H9 (cell line): ENCODE measurements at places on chromosomes 3 and 15.

- no peak for DNase-seq
Measured at GRCh38 chr3:150602426-150603152, 532 bp upstream of the SELENOT start.

DNA sequence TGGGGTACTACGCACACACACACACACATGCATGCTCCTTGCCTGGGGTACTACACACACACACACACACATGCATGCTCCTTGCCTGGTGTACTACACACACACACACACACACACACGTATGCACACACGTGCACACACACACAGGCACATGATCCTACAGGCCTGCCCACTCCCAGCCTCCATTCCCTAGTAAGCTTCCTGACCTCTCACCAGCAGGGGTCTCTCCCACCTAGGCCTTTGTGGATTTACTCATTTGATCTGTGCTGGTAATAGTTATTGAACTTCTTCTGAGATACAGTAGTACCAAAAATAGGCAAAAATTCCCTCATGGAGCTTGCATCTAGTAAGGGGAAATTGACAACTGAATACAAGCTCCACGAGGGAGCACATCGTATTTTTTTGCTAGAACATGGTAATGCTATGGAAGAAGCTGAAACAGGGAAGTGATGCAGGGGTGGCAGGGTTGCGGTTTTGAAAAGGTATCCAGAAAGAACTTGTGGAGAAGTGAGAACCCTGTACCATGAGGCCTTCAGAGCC, 19.1 kb downstream of the TTC21A start:
- peak; percentile 68 for DNase-seq

GRCh38 chr3:170692720-170693119, 106.8 kb upstream of the SLC7A14 start:
- no peak for DNase-seq

- no peak for DNase-seq
Measured at GRCh38 chr3:3662610-3663009, 136.6 kb upstream of the LRRN1 start.

- DNase-seq, result no peak
Measured at GRCh38 chr3:185865247-185865646, 40.4 kb upstream of the IGF2BP2 start.

- DNase-seq, result peak; percentile 46
Measured at GRCh38 chr3:157274644-157275137, 114.7 kb upstream of the CCNL1 start.

GRCh38 chr15:44231842-44232241, 36.8 kb upstream of the FRMD5 start:
- no peak for DNase-seq

- no peak for DNase-seq
Measured at GRCh38 chr3:195394024-195394423, 48.8 kb downstream of the ACAP2 start.

- no peak for DNase-seq
Measured at GRCh38 chr3:186046838-186047237, 62.1 kb downstream of the ETV5 start.

GRCh38 chr3:177157492-177157891, 39.8 kb downstream of the TBL1XR1 start:
- no peak for DNase-seq

DNA sequence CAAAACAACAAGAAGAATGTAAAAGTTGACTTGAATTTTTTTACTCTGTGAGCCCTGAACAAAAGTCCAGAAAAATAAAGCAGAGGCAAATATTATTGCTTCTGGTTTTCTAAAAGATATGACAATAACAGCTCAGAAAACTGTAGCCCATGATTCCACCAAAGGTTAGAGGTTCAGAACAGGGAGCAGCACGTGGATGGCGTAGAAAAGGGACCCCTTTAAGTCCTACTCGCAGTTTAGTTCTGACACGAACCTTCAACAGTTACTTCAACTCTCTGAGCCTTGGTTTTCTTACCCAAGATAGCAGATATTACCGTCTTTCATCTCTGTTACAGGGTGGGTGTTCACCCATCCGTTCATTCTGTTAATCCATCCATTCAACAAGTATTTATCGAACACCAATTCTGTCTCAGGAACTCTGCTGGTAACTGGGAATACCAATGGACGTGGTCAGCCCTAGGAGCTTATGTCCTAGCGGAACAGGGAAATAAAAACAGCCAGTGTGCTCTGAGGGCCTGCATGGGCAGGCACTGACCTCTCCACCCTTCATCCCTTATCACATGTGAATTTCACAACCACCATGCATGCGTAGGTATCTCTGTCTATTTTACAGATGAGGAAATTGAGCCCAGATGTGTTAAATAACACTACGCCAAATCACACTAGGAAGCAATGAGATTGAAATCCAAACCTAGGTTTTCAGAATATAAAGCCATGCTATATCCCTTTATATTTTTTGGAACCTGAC, 274.2 kb upstream of the ICE2 start:
- DNase-seq, result no peak

- DNase-seq, result no peak
Measured at GRCh38 chr3:150286390-150287147, 121.5 kb upstream of the TSC22D2 start.

DNA sequence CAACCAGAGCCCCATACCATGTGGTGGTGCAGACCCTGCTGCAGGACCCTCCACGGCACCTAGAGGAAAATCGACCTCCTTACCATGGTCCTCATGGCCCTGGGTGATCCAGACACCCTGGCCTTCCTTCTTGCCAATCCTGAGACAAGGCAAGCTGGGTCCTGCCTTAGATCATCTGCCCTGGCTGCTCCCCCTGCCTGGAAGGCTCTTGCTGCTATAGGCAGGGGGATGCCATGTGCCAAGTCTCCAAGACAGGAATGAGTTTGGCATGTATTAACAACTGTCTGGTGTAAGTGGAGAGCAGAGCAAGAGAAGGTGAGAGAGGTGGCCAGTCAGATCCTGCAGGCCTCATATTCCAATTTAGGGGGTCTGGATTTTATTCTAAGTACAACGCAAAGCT, 7.5 kb downstream of the HEG1 start:
- DNase-seq, result no peak

DNA sequence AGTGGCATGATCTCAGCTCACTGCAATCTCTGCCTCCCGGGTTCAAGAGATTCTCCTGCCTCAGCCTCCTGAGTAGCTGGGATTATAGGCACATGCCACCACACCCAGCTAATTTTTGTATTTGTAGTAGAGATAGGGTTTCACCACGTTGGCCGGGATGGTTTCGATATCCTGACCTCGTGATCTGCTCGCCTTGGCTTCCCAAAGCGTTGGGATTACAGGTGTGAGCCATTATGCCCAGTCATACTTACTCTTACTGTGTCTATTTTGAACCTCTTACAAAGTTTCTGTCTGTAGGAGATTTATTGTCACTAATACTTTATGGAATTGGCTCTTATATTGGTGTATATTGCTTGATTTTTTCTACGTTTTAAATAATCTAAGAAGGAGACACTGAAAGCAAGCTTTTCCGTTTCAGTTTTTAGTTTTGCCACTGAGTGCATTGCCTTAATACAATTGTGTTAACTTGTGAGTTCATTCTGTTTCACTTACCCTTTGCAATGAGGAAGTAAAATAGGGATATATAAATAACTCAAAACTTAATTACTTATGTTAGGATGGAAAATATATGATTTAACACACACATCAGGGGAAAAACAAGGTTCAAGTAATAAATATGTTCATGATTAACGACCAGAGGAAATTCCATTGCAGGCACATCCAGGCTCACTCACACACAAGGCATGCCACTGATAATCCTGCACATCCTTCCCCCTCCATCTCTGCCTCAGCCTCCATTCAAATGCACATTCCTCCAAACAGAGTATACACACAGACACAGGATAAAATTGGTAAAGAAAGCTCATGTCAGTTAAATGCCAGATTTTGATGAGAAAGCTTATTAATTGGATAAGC, 279.3 kb upstream of the RASGRP1 start:
- no peak for DNase-seq
